ENCODE measurements at places on chromosomes 2 and 18.

DNA sequence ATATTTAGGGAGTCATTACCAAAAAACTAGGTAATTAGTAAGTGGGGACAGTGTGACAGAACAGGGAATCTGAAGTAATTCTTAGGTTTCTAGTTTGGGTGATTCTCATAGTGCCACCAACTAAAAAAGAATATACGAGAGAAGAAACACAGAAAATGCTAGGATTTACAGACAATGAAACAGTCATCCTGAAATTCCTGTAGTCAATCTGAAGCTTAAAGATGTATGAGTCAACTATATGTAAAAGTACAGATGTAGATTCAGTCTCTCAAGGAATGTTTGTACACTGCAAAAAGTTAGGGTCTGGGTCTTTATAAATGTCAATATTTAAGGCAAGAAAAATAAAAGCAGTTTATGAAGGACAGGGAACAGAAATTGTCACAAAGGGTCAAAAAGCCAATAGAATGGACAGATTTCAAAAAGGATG, 107.0 kb downstream of the STRN start:
- no peak for DNase-seq

DNA sequence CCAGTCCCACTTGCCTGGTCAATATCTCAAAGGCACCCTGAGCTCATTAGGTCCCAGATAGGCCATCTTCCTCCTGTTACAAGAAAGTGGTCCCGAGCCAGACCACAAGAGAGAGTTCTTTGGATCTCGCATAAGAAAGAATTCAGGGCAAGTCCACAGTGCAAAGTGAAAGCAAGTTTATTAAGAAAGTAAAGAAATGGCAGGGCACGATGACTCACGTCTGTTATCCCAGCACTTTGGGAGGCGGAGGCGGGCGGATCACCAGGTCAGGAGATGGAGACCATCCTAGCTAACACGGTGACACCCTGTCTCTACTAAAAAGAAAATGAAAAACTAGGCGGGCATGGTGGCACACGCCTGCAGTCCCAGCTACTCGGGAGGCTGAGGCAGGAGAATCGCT, 10.8 kb upstream of the SMAD7 start:
- no peak for DNase-seq

DNA sequence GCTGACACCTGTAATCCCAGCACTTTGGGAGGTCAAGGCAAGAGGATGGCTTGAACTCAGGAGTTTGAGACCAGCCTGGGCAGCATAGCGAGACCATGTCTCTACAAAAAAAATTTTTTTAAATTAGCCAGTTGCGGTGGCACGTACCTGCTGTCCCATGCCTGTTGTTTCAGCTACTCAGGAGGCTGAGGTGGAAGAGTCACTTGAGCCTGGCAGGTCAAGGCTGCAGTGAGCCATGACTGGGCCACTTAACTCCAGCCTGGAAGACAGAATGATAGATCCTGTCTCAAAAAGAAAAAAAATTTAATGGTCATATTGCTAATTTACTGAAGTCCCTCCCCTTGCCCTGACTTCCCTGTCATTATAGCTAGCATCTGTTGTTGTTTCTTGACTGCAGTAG, 112.6 kb downstream of the ARHGAP28 start:
- DNase-seq, result no peak

DNA sequence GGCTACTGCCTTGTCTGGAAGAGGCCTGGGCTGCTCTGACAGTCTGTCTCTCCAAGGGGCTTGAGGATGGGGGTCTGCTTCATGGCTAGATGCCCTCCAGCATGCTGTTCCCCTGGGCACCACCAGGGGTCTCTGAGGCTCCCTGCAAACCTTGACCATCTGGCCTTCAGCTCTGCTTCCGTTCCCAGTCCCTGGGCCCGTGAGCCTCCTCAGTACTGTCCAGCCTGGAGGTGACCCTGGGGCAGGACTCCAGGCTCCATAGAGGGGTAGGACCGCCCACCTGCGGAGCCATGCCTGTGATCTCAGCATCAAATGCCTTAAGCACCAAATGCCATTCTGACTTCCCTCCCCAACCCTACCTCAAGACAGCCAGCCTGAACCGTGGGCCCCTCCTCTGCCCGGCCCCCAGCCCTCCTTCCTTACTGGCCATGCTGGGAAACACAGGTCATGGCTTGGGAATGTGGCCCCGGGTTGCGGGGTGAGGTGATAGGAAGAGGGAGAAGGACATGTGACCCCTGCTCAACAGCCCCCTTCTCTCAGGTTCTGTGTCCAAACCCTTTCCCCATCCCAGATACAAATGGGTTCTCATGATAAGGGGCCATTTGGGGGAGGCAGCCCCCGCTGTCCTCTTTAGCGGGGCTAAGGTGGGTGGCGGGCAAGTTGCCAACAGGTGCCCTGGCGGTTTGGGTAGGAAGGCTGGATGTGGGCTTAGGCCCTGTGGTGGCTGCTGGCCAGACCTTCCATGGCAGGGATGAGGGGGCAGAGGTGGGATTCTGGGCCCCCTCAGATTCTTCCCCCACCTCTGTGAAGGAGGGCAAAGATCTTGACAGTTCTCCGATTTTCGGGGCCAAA, 25.0 kb downstream of the SPEG start:
- peak; percentile 57 for DNase-seq

- DNase-seq, result no peak
These were observed 18.3 kb downstream of the FHL2 start for GRCh38 chr2:105380432-105381100.

- peak; percentile 96 for DNase-seq
These were observed 63.0 kb upstream of the MSH2 start for GRCh38 chr2:47339745-47340541.

DNA sequence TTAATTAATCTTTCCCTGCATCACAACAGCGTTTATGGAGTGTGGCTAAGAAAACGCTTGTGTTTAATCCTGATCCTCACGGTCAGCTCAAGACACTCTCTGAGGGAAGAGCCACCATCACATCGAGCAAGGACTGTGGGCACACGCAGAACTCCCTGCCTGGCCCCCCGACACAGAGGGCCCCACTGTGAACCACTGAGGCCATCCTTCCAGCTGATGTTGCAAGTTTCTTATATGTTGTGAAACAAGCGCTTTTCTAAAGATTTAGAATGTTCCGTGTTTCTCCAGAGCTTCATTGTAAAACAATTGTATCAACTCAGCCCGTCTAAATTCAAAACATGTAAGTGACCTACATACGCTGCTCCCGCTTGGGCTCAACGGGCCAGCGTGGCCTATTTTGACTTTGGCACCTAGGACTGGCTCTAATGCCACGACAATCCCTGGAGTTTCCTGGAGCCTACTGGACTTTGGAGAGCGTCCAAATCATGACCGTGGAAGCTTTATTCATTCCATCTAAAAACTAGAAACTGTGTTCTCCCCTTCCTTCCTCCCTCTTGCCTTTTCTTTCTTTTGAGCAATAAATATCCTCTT, 34.9 kb downstream of the SERPINE2 start:
- no peak for DNase-seq

DNA sequence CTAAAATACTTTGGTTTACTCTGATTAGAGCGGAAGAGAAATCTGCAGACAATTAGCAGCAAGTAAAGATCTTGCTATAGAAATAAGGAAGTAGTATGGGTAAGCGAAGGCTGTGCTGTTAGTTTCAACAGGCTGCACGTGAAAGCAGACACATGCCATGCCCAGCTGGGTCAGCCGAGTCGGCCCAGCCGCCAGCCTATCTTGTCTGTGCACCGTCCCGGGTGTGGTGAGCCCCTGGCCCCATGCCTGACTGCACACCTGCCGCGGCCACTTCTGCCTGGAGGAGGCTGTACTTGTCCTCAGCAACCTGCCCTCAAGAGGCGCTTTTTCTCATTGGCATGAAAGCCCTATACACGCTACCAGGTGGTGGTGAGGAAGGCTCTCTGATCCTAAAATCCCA, 185.5 kb downstream of the SEPTIN10 start:
- DNase-seq, result no peak

DNA sequence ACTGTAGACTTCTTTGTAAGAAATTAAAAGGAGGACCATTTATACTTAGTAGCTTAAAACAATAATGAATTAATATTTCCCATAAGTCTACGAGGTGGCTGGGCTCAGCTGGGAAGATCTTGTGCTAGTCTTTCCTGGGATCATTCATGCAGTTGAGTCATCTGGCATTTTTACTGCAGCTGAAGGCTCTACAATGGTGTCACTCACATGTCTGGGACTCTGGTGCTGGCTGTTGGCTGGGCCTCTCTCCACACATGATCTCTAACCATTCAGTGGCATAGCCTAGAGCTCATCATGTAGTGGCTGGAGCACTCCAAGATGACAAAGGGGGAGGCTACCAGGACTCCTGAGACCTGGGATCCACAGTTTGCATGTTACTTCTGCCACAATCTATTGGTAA, 35.5 kb downstream of the CLASP1 start:
- peak; percentile 65 for DNase-seq

- DNase-seq, result no peak
These were observed 436.9 kb downstream of the METTL4 start for GRCh38 chr18:2134364-2134763.

- peak; percentile 75 for DNase-seq
These were observed 201.0 kb downstream of the NDUFA10 start for GRCh38 chr2:239824046-239824694.

DNA sequence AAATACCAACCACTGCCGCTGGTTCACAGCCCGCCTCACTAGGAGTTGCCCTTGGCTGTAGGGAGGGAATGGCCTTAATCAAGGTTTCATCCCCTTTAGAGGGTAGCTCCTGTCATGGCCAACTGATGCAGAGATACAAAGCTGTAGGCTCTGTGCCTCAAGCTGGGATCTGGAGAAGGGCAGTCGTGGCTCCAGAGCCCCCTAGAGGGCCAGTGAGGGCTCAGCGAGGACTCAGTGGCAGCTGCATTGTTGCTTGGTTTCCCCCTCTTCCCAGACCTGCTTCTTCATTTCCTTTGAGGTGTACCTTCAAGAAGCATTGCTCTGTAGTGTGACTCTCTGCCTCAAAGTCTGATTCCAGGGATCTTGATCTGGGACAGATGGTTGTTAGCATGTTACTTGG, 302.1 kb downstream of the LPIN1 start:
- no peak for DNase-seq

- DNase-seq, result peak; percentile 40
These were observed 56.3 kb upstream of the MYO3B start for GRCh38 chr2:170121689-170122088.

DNA sequence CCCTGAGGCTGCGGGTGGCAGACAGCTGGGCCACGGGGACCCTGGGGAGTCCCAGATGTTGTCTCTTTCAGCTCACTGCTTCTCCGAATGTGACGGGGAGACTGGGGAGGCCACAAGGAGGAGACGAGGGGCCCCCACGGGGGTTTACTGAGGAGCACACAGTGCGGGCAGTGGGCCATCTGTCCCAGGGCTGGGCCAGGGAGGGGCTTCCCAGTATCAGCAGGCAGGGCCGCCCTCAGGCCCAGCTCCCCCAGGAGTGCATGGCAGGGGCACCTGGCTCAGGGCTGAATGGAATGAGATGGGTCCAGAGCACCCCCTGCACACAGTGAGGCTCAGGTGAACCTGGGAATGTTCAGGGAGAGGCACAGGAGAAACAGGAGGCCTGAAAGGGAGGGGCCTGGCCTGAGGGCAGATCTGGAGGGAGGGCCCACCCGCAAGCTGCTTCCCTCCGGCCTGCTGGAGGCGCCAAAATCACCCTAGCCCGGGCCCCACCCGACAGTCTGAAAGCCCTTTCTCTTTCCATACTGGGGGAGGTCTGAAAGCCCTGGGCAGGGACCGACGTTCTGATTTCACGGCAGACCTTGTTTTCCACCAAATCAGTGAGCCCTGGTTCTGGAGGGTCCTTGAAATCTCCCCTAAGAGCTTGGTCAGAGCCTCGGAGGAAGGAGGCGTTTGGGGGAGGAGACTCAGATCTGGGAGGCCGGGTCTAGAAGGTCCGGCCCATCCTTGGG, 35.5 kb upstream of the PTMA start:
- no peak for DNase-seq

- no peak for DNase-seq
These were observed 61.2 kb downstream of the WDSUB1 start for GRCh38 chr2:159225025-159226016.

DNA sequence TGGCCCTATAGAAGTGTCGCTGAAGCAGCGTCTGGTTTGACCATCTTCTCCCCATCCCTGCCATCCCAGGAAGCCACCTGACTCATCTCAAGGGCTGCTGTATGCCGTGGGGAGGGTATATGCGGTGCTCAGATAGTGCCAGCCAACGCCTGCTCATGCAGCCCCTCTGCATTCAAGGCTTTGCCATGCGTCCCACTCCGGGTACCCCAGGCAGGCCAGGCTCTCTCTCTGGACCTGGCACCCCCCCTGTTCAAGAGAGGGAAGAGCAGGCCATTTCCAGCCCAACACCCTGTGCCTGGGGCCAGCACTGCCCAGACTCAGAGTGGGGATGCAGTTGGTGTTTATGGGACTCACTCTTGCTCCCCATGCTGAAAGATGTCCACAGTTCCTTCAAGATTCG, 130.0 kb downstream of the GLI2 start:
- no peak for DNase-seq

DNA sequence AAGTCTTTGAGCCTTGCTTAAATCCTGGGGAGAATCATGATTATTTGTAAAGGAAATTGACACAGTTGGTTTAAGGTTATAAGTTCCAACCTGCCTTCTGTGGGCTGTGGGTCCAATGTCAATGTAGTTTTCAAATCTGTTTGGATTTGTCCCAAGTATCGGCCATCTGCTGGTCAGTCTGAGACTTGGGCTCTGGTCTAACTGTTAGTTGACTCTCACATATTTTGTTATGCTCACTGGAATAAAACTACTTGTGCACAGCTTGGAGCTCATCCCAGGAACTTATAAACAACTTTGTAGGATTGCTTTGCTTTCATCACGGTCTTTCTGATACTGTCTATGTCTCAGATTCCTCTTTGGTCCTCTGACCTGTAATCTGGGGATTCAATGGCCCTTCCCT, 1026.2 kb upstream of the ZEB2 start:
- no peak for DNase-seq

DNA sequence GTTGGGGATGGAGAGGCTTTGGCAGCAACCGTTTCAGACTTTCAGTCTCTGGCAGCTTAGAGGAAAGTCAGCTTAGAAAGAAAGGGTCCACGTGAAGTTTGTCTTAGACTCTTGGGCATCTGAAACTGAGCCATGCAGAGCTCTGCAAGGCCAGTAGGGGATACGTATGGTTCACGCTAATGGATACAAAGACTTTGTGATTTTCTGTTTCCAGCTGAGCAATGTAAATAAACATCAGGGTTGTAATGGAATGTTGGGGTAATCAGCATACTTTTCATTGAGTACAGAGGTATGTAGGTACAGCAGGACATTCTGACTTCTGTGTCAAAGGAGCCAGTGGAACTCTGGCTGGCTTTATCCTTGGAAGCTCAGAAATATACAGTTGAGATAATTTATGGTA, 31.0 kb downstream of the RALB start:
- peak; percentile 19 for DNase-seq

DNA sequence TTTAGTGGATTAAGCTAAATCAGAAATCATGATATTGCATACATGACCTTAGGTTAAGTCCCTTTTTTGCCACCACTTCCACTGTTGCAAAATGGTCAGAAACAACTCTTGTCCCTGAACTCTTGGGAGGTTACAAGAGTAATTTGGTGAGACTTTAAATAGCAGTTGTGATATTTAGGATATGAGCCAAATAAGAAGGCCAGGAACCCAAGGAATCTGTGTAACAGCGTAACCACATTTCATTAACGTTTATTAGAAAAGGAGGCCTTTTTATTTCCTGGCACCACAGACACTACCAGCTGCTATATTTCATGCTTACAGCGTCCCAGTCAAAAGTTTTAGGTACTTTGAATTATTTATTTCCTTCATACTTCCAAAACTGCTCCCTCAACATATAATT, 268.0 kb downstream of the GPD2 start:
- DNase-seq, result no peak
